ENCODE measurements at places on chromosomes 2 and 18.

DNA sequence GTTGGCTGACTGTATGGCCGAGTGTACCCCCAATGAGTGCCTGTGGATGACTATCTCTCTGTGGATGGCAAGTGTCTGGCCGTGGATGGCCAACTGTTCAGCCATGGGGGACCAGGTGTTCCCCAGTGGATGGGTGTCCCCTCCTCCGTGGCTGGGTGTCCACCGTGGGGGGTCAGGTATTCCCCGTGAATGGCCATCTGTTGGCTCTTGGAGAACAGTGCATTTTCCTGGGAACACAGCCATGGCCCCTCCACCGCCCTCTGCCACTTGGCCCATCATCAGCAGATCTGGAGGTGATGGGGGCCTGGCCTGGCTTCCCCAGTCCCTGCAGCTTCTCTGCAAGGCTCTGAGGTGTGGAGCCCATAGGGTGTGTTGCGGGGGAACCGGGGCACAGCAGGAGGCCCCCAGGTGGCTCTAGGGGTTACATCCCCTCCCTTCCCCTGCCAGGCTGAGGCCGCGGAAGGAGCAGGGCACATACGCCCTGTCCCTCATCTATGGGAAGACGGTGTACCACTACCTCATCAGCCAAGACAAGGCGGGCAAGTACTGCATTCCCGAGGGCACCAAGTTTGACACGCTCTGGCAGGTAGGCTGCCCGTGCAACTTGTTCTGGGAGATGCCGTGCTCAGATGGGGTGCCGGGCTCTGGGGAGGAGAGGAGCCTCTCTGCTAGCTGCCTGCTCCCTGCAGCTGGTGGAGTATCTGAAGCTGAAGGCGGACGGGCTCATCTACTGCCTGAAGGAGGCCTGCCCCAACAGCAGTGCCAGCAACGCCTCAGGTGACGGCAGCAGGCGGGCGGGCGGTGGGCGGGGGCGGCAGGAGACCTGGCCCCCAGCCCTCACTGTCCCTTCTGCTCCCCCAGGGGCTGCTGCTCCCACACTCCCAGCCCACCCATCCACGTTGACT, 19.3 kb downstream of the ZAP70 start:
- DNase-seq: no peak

DNA sequence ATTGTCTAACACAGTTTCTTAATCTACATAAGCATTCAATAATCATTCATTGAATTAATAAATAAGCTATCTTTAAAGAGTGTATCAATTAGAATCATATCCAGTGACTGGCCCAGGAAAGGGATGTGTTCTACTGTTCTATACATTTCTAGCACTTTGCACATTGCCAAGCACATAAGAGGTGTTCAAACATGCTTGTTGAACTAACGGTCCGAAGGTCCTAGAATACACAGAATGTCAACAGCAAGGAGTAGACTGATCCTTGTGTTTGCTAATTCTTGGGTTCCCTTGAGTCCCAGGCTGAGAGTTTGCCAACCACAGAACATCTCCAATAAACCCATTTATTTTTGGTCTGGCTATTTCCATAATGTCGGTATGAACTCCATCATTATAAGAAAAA, 331.7 kb upstream of the DCC start:
- DNase-seq: no peak

- DNase-seq: no peak
These were observed 70.4 kb downstream of the MYL12B start for GRCh38 chr18:3332376-3332775.

DNA sequence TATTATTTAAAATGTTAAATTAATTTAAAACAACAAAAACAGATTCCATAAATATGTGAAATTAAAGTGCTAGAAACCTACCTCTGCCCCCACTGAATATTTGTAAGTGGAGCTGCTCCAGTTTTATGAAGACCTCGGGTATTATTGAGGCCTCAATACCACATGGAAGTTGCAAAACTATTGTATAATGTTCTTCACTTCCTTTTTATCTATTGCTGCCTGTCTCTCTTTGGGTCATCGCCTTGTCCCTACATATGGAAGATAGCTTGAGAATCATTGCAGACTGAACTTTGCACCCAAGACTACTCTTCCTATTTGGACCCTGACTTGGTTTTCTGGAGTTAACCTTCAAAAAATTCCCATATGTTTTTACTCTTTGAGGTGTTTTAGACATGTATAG, 212.1 kb upstream of the NETO1 start:
- DNase-seq: no peak

GRCh38 chr2:177476897-177477296, 84.3 kb downstream of the AGPS start:
- no peak for DNase-seq

DNA sequence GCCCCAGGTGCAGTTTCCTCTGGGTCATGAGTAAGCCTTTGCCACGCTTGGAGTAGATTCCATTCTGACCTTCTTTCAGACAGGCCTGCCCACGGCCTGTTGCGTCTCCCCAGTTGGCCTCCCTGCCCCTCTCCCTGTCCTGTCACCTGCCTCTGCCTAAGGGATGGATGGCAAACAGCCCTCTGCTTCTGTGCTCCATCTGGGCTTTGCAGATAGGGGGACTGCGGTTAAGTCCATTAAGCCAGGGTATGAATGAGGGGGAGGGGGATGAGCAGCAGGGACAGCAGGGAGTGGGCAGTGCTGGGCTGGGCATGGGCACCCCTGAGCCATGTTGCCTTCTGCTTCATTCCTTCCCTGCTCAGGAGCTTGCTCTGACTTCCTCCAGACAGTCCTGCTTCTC, 37.6 kb upstream of the B3GNT7 start:
- no peak for DNase-seq
